ENCODE measurements at places on chromosomes 12 and 14. TPM values are rescaled to one million over a fixed set of nuclear protein-coding genes. Genes with fewer than 3 reads are reported as not detected.

The TBX3 gene
- polyA plus RNA-seq = 34.4 TPM

The SLC38A4 gene
- polyA plus RNA-seq = 10.3 TPM

The DAO gene
- not detected for polyA plus RNA-seq

The AICDA gene
- polyA plus RNA-seq = 0.23 TPM

The IPO8 gene
- polyA plus RNA-seq = 25.8 TPM

The KRT85 gene
- polyA plus RNA-seq = not detected

The TPI1 gene
- 1,016 TPM for polyA plus RNA-seq

The SAV1 gene
- polyA plus RNA-seq = 24.6 TPM

The SPTB gene
- polyA plus RNA-seq = 215 TPM

The GRIP1 gene
- polyA plus RNA-seq = 0.89 TPM

The CHST11 gene
- polyA plus RNA-seq = 4.0 TPM

The AQP6 gene
- polyA plus RNA-seq = 0.09 TPM

The DACT1 gene
- 22.9 TPM for polyA plus RNA-seq

The AKAP3 gene
- 1.0 TPM for polyA plus RNA-seq

The FAIM2 gene
- 10.3 TPM for polyA plus RNA-seq
